Activated T-helper 1 cell treated with anti-CD3 and anti-CD28 coated beads, Interleukin-12 subunit alpha, Interleukin-12 subunit beta, Interleukin-2, Interleukin-4 antibody, amounts not matched to agents 30 ng/mL and 10 ng/mL and 1 ng/mL, durations not matched to agents 14 hours and 24 hours and 36 hours (primary cell): ENCODE measurements at places on chromosomes 6 and 20. TPM values are rescaled to one million over a fixed set of nuclear protein-coding genes. Genes with fewer than 3 reads are reported as not detected.

The SRMS gene
- total RNA-seq: not detected in 2 replicates

The SERPINB6 gene
- 33.7 and 34.9 TPM in 2 replicates for total RNA-seq

The SLC24A3 gene
- total RNA-seq: not detected in 2 replicates

The HEY2 gene
- not detected in 2 replicates for total RNA-seq

The ECT2L gene
- total RNA-seq: not detected in 2 replicates

The ACSS1 gene
- 11.7 and 12.7 TPM in 2 replicates for total RNA-seq

The MTFR2 gene
- total RNA-seq: 23.3 and 27.6 TPM in 2 replicates

The GTSF1L gene
- total RNA-seq: 0.39 TPM in 1 of 2 replicates, not detected in the other

The RNF144B gene
- 0.44 and 0.86 TPM in 2 replicates for total RNA-seq

The RIPPLY2 gene
- not detected in 2 replicates for total RNA-seq

The BCAS1 gene
- not detected in 2 replicates for total RNA-seq

The KIAA0408 gene
- total RNA-seq: 14.7 and 16.9 TPM in 2 replicates

The MYH7B gene
- 0.20 and 0.44 TPM in 2 replicates for total RNA-seq

The ID4 gene
- total RNA-seq: not detected in 2 replicates

The RAET1G gene
- total RNA-seq: 0.18 TPM in 1 of 2 replicates, not detected in the other

The TOX2 gene
- total RNA-seq: 4.0 and 4.8 TPM in 2 replicates

The CLIC1 gene
- total RNA-seq: 398 and 399 TPM in 2 replicates

The PMEPA1 gene
- total RNA-seq: 0.57 and 0.66 TPM in 2 replicates

The SERAC1 gene
- 8.0 and 8.3 TPM in 2 replicates for total RNA-seq

The MYLIP gene
- 20.7 and 21.9 TPM in 2 replicates for total RNA-seq

The FAM83B gene
- not detected in 2 replicates for total RNA-seq

The ALDH8A1 gene
- total RNA-seq: 0.93 and 1.6 TPM in 2 replicates

The DEFB132 gene
- not detected in 2 replicates for total RNA-seq

The CST5 gene
- total RNA-seq: not detected in 2 replicates

The POPDC3 gene
- not detected in 2 replicates for total RNA-seq

The NFS1 gene
- total RNA-seq: 35.7 and 36.2 TPM in 2 replicates

The LTB gene
- 270 and 277 TPM in 2 replicates for total RNA-seq

The FAM83D gene
- 11.0 and 12.4 TPM in 2 replicates for total RNA-seq

The INSM1 gene
- 30.1 and 32.3 TPM in 2 replicates for total RNA-seq

The ITPR3 gene
- 42.7 and 42.9 TPM in 2 replicates for total RNA-seq

The C6orf141 gene
- total RNA-seq: not detected in 2 replicates

The FOXS1 gene
- total RNA-seq: not detected in 2 replicates

The HLA-DMB gene
- 2.7 and 2.8 TPM in 2 replicates for total RNA-seq

The PTK6 gene
- total RNA-seq: 0.16 and 0.29 TPM in 2 replicates

The HLA-DRB1 gene
- 33.1 and 33.7 TPM in 2 replicates for total RNA-seq

The MOG gene
- total RNA-seq: not detected in 2 replicates

The RBL1 gene
- total RNA-seq: 49.2 and 53.7 TPM in 2 replicates

The SMLR1 gene
- total RNA-seq: not detected in 2 replicates

The OR11A1 gene
- total RNA-seq: not detected in 2 replicates

The ANGPT4 gene
- not detected in 2 replicates for total RNA-seq

The CHD6 gene
- total RNA-seq: 34.3 and 36.8 TPM in 2 replicates

The HLA-DRB5 gene
- total RNA-seq: 15.8 and 20.3 TPM in 2 replicates

The SCRT2 gene
- total RNA-seq: not detected in 2 replicates

The RFX6 gene
- not detected in 2 replicates for total RNA-seq

The CD24 gene
- total RNA-seq: 0.56 and 0.65 TPM in 2 replicates

The CST3 gene
- total RNA-seq: 0.31 and 0.61 TPM in 2 replicates

The LTA gene
- 1,021 and 1,078 TPM in 2 replicates for total RNA-seq

The BPIFB1 gene
- total RNA-seq: not detected in 2 replicates

The STX11 gene
- 24.2 and 24.7 TPM in 2 replicates for total RNA-seq

The MUCL3 gene
- total RNA-seq: not detected in 2 replicates

The SLC13A3 gene
- 0.24 TPM in 1 of 2 replicates, not detected in the other for total RNA-seq

The LAMA2 gene
- total RNA-seq: 0.65 and 0.73 TPM in 2 replicates

The GHRH gene
- total RNA-seq: not detected in 2 replicates

The PNLDC1 gene
- 0.56 and 0.78 TPM in 2 replicates for total RNA-seq
